ENCODE measurements at places on chromosomes 3 and 15. TPM values are rescaled to one million over a fixed set of nuclear protein-coding genes. Genes with fewer than 3 reads are reported as not detected.

Gene NEDD4
- total RNA-seq: 25.1 TPM

Gene SLITRK3
- not detected for total RNA-seq

Gene LDHAL6B
- total RNA-seq: not detected

Gene CPN2
- total RNA-seq: not detected

Gene SUCNR1
- 0.03 TPM for total RNA-seq

Gene IL12A
- 1.4 TPM for total RNA-seq

Gene RYR3
- not detected for total RNA-seq

Gene SERP1
- total RNA-seq: 75.1 TPM

Gene RAB6B
- 4.3 TPM for total RNA-seq

Gene PPP1R14D
- not detected for total RNA-seq

Gene PLSCR2
- total RNA-seq: not detected

Gene KIF23
- 24.3 TPM for total RNA-seq

Gene B3GNT5
- not detected for total RNA-seq

Gene RETNLB
- not detected for total RNA-seq

Gene C3orf70
- 0.06 TPM for total RNA-seq

Gene KBTBD12
- not detected for total RNA-seq

Gene ADPGK
- 71.7 TPM for total RNA-seq

Gene GOLGA6L4
- total RNA-seq: 0.58 TPM

Gene MKRN2OS
- not detected for total RNA-seq

Gene CCR2
- total RNA-seq: not detected

Gene HRG
- not detected for total RNA-seq

Gene SLC9A9
- not detected for total RNA-seq

Gene CYP1A2
- not detected for total RNA-seq

Gene LMAN1L
- not detected for total RNA-seq

Gene SERPINI2
- total RNA-seq: not detected

Gene UQCC5
- 4.2 TPM for total RNA-seq

Gene GAP43
- not detected for total RNA-seq

Gene MAP2K5
- total RNA-seq: 32.1 TPM

Gene CERS3
- total RNA-seq: not detected

Gene RAD51
- total RNA-seq: 12.0 TPM

Gene ATP2B2
- total RNA-seq: not detected

Measured in G401 (cell line).